GM23338 (cell line): ENCODE measurements at places on chromosomes 2 and 18.

GRCh38 chr2:204944927-204945326 is 399.7 kb downstream of the PARD3B start:
- DNase-seq: no peak

GRCh38 chr2:102190430-102191107 is 3.7 kb downstream of the IL1RL2 start:
- DNase-seq: no peak

DNA sequence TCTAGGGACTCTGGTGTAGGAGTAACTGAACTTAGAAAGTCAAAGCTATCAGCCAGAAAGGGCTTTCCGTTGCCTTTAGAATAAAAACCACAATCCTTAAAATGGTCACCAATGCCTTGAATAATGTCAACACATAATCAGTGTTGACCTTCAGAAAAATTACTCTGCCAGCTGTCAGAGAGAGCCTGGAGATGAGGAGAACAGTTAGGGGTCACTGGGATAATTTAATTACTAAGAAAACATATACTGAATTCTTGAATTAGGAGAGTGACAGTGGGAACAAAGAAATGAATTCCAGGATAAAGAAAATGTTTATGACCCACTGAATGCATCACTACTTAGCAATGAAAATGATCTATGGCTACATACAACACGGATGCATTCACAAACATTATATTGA is 23.4 kb upstream of the UGP2 start:
- no peak for DNase-seq

- no peak for DNase-seq
Measured at GRCh38 chr2:237405006-237405559, 8.9 kb downstream of the COL6A3 start.

GRCh38 chr2:108635630-108636354 is 83.5 kb upstream of the RANBP2 start:
- no peak for DNase-seq

- DNase-seq: peak; percentile 75
Measured at GRCh38 chr2:24793761-24794435, 673 bp downstream of the CENPO start.

DNA sequence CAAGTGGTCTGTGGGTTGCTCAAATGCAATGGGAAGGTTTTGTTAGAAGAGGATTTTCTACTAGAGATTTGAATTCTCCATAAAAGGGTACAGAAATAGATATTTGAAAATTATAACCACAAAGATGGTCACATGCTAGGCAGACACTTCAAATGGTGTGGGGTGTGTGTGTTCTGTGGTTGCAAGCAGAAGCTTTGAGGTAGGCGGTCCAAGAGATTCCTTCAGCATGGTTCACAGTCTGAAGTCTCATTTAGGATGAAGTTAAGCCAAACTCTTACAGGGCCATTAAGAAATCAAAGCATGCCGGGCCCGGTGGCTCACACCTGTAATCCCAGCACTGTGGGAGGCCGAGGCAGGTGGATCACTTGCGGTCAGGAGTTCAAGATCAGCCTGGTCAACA is 38.3 kb upstream of the RMDN2 start:
- DNase-seq: no peak

DNA sequence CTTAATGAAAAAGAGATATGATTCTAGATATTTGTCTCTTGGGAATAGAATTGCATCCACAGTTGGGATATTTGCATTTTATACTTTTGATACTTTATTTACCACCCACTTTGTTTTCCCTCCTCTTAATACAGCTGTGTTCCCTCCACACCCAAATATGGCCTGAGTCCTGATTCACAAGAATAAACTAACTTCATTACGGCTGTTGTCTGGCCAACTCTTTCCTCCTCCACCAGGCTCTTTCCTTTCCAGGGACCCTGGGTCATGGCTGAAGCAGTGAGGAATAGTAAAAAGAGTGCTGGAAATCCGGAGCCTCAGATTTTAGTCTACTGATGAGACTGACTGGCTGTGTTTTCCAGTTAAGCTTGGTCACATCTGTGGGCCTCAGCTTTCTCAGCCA is 48.4 kb upstream of the STAM2 start:
- no peak for DNase-seq

GRCh38 chr2:122535960-122536505 is 780.6 kb downstream of the TSN start:
- no peak for DNase-seq

GRCh38 chr2:137968477-137969417 is 4.5 kb downstream of the HNMT start:
- no peak for DNase-seq

DNA sequence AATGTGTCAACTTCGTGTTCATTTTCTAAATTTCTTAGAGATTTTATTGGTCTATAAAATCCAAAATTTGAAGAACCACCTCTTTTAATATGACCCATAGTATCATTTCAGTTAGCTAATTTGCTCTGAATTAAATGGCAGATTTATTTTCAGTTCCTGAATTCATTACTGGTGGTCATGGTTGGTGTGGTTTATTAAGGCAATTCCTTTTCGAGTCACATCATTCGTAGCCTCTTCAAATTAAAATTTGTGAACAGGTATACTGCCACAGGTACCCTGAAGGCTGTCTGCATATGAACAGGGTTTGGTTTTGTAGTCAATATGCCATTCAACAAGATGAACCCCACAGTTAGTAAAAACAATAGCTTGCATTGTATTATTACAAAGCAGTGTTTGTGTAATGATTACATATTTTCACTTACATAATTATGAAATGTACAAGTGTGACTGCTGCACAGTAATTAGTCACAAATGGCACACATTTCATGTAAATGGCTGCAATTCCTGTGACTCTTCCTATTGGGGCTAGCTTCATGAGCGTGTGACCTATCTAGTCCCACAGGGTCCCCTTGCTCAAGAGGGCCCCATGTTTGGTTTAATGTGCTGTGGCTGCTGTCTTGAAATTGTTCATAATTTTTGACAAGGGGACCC is 48.9 kb downstream of the CDC42EP3 start:
- no peak for DNase-seq

GRCh38 chr18:42231796-42232195 is 276.8 kb downstream of the PIK3C3 start:
- no peak for DNase-seq

DNA sequence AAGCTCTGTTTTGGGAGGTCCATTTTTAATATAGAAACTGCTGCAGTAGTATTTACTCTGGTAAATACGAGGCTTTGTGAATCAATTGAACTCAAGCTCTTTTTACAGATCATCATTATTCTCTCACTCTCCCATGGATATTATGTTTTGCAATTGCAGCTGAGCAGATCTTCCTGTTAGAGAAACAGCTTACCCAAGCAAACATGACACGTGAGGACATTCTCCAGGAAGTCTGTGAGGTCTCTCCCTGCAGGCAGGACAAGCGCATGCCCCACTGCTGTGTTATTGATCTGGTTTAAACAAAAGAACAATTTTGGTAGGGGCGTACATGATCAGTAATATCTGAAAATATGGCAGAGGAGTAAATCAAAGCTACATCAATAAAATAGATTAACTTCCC is 72.1 kb downstream of the COL6A3 start:
- no peak for DNase-seq

DNA sequence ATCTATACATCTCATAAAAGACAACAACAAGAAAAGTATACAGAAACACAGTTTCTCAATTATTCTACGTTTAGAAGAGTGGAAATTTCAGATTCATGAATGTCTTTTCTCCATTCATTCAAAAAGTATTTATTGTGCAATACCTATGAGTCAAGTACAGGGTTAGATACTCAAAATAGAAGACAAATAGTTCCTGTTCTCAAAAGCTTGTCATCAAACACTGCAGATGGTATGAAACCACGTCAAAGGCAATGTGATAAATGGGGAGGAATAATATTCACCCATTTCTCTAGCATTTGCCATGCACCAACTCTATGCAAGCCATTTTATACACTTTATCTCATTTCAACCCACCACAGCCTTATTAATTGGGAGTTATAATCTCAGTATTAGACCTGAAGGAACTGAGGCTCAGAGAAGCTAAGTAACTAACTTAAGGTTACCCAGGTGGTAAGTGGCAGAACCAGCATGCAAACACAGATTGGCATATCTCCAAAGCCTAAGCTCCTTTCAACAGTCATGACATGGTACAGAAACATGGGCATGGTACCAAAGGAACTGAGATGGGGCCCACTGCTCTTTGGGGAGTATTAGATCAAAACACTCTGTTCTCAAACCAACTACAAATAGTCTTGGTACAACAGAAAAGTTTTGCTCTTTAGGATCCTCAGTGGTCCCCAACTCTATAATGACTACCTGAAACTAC is 67.2 kb upstream of the NPAS2 start:
- DNase-seq: no peak

- DNase-seq: peak; percentile 36
Measured at GRCh38 chr2:219698748-219699439, 71.5 kb downstream of the SLC4A3 start.

DNA sequence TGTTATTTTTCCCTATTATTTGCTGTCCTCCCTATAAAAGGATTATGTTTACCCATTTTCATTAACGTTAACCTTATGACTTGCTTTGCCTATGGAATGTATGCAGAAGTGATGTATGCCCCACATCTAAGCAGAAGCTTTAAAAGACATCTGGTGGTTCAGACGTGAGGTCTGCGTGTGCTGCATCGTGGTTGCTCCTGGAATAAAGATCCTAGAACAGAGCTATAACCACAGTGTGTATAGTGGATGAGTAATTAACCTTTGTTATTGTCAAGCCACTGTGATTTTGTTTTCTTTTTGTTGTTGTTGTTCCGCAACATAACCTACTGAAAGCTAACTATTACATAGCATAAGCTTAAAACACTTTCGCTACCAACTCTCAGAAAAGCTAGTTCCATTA is 20.9 kb upstream of the CFAP36 start:
- no peak for DNase-seq

DNA sequence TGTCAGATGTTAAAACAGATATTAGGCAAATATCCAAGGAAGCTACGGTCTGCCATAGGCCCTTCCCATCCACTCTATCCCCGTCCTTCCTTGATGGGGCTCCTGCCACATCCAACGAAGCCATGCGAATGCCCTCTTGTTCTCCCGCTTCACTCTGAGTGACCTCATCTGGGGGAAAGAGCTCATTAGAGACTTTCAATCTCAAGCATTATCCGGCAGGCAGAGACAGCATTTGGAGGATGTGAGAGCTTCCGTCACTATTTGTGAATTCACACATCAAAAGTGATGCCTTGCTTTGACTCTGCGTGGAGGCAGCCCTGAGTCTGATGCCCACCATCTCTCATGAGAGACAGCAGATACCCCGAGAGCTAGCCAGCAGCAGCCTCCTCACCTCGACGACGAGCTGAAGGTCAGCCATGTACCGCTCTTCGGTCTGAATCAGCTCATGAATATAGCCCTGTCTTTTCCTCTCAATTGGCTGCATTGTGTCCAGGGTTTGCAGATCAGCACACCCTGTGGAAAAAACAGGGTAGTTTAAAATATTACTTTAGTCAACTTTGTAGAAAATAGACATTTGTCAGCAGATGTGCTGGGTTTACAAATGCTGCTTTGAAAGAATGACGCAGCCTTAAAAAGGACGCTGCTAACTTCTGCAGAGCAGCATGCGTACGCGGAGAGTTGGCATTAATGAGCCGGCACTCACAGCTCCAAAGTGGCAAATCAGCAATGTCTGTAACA is 45.9 kb downstream of the FAM228A start:
- no peak for DNase-seq

- DNase-seq: no peak
Measured at GRCh38 chr2:58984731-58985130, 743.6 kb upstream of the FANCL start.

- no peak for DNase-seq
Measured at GRCh38 chr2:195694553-195694952, 37.5 kb downstream of the SLC39A10 start.

DNA sequence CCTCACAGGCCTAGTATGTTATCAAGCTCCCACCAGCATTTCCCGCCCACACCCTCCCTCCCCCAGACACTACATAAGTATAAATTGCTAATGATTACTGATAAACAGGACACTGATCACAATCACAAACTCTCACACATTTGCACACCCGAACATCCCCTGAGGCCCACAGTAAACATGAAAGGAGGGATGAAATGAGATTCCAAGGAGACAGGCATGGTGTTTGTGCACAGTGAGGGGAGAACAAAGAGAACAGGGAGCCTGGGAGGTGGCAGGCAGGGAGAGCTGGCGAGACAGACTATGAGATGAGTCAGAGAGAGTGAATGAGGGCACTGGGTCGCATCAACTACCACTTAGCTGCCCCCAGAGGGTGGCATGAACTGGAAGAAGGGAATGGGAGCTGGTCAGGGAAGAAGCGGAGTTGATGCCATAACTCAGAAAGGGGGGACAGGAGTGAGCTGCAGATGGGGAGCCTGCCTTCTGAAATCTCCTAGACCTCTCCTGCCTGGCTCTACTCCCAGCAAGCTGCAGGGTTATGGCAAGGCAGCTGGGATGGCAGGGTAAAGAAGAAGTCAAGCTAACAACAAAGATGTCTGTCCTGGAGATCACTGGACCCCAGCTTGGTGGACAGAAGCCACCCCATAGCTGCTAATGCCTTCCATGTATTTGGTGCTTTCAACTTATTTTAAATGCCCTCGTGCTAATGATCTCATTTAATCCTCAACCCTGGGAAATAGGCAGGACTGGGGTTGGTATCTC is 5.1 kb downstream of the KIF3C start:
- DNase-seq: no peak

DNA sequence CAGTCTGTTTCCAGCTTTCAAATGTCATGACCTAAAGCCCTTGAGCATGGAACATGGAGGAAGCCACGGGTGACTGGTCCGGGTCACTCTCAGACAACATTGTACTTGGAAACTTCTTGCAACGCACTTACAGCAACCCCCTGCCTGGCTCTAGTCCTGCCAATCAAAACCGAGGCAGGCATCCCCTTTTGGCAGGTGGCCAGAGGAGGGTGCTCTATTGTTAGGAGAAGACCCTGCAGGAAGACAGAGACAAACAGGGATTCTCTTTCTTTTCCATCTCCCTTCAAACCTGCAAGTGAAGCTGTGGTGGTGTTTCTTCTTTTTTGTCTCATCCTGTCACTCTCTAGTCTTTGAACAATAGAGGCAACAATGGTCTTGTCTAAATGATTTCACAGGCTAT is 667.2 kb downstream of the ZEB2 start:
- DNase-seq: peak; percentile 68

DNA sequence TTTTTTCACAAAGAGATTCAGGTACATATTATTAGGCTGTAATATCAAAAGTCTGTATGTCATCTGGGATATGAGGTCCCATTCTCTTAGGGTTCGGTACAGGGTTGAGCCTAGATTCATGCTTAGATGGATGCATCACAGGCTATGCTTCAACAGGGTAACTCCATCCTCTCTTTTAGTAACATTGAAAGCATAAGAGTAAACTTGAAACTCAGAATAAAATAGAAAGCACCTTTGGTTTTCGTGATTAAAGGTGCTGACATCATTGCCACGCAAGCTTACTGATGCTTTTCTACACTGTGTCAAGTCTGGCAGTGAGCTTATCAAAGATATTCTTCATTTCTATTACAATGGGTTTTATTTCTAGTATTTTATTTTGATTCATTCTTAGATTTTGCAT is 419.1 kb upstream of the DSEL start:
- DNase-seq: no peak

- DNase-seq: no peak
Measured at GRCh38 chr2:190303647-190304046, 16.0 kb downstream of the HIBCH start.
